ENCODE measurements at places on chromosomes 4 and X.

- DNase-seq, result no peak
Observed at GRCh38 chr4:147425019-147425418, 55.9 kb upstream of the EDNRA start.

- no peak for DNase-seq
Observed at GRCh38 chrX:19947612-19948011, 43.2 kb downstream of the BCLAF3 start.

- DNase-seq, result no peak
Observed at GRCh38 chr4:99683895-99684294, 26.3 kb upstream of the C4orf54 start.

- no peak for DNase-seq
Observed at GRCh38 chr4:147928400-147928799, 196.5 kb downstream of the ARHGAP10 start.

DNA sequence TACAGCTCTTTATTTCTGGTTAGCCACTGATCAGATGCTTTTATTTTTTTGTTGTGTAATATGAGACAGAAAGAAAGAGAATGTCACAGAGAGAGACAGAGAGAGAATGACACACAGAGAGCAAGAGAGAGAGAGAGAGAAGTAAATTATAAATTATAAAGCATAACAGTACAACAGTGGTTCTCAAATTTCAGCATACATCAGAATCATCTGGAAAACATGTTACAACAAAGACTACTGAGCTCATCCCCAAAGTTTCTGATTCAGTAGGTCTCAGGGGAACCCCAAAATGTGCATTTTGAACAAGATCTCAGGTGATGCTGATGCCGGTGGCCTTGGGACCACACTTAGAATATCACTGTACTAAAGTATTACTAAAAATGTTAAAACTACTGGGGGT lies 245.8 kb upstream of the DIAPH2 start:
- no peak for DNase-seq

GRCh38 chr4:98232202-98232601 lies 29.0 kb upstream of the RAP1GDS1 start:
- DNase-seq, result no peak

- no peak for DNase-seq
Observed at GRCh38 chrX:19956306-19956705, 34.6 kb downstream of the BCLAF3 start.

DNA sequence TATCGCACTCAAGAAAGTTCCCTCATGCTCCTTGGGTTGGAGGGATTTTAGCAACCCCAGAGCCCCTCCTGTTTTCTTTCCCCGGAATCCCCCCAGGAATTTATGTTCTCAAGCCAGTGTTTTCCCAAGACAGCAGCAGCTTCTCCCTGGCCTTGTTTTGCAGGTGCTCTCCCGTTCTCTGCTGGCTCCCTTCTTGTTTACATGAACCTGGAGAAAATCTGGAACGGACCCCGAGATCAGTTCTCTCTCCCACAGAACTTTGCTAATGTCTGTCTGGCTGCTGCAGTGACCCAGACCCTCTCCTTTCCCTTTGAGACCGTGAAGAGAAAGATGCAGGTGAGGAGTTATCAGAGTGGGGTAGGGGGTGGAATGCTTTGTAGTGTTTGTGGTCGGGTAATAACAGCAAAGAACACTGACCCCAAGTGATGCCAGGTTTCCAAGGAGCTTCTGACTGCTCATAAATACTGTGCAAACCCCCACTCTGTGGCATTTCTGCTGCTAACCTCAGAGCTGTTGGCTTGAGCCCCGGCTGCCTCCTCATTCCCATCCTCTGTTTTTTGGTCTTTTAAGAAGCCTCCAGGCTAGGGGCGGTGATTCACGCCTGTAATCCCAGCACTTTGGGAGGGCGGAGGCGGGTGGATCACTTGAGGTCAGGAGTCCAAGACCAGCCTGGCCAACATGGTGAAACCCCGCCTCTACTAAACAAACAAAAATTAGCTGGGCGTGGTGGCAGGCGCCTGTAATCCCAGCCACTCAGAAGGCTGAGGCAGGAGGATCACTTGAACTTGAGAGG lies 11.1 kb downstream of the SLC25A43 start:
- peak; percentile 86 for DNase-seq

- peak; percentile 19 for DNase-seq
Observed at GRCh38 chrX:78092296-78092695, 11.8 kb upstream of the PGK1 start.

DNA sequence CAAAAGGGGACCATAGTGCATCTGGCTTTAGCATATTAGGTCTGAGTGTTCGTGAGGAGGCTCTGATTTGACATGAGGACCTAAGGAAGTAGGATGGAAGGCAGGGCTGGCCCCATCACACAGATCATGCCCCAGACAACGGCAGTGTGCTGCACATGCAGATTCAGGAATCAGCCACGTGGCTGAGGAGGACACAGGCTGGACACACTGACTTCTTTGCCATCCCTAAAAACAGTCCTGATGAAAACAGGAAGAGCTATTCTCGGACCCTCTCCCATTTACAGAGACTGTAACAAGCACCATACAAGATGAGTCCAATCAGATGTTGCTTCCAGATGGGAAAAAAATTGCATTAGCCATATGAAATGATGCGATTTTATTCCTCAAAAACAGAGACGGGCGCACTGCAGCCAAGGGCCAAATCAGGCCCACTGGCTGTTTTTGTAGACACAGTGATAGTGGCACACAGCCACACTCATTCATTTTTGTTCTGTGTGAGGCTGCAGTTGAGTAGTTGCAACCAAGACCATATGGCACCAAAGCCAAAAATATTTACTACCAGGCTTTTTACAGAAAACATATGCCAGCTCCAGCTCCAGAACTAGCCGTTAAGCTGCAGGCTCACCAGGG lies 41.0 kb downstream of the ACSL1 start:
- no peak for DNase-seq

GRCh38 chrX:13014111-13015096 lies 30.0 kb downstream of the FAM9C start:
- DNase-seq, result no peak

GRCh38 chr4:71020611-71021010 lies 27.2 kb downstream of the DCK start:
- DNase-seq, result no peak

GRCh38 chrX:11287505-11287904 lies 5.7 kb upstream of the AMELX start:
- no peak for DNase-seq

Measured in astrocyte of the cerebellum (primary cell).